ENCODE measurements at places on chromosomes 4 and X.

DNA sequence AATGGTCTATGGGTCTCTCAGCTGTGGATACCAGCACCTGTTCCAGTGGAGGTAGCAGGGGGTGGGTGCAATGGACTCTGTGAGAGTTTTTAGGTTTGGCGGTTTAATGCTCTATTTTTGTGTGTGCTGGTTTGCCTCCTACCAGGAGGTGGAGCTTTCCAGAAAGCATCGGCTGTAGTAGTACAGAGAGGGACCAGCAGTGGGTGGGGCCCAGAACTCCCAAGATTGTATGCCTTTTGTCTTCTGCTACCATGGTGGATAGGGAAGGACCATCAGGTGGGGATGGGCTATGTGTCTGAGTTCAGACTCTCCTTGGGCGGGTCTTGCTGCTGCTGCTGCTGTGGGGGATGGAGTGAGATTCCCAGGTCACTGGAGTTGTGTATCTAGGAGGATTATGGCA lies 557.2 kb upstream of the GRID2 start:
- DNase-seq, result no peak

DNA sequence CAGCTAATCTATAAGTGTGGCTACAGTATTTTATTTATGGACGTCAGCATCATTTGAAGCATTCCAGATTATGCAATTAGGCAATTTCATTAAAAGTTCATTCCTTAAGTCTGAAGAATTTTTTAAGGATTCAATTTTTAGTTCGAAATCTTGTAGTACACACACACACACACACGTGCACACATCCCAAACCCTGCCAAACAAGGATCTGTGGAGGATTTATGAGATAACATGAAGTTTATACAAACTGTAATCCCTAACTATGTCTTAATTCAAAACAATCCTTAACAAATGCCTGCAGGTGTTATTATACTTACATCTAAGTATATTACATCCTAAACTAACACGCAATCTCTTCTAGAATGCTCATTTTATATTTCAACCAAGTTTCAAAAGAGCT lies 105.8 kb downstream of the ELOVL6 start:
- DNase-seq, result no peak

DNA sequence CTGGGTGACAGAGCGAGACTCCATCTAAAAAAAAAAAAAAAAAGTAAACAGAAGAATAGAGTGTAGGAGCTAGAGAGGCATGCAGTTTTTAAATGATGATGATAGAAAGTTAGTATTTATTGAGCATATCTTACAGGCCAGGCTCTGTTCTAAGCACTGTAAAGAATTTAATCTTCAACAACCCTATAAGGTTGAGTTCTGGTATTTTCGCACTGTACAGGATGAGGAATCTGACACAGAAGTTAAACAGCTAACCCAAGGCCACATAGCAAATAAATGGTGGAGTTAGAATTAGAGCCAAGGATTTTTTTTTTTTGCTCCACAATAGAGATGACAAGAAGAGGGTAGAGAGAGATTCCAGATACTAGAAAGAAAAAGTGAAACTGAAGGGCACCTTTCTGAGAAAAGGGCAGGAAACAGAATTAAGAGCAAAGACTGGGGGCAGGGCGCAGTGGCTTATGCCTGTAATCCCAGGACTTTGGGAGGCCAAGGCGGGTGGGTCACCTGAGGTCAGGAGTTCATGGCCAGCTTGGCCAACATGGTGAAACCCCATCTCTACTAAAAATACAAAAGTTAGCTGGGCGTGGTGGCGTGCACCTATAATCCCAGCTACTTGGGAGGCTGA lies 56.1 kb downstream of the KLHL5 start:
- DNase-seq, result no peak

DNA sequence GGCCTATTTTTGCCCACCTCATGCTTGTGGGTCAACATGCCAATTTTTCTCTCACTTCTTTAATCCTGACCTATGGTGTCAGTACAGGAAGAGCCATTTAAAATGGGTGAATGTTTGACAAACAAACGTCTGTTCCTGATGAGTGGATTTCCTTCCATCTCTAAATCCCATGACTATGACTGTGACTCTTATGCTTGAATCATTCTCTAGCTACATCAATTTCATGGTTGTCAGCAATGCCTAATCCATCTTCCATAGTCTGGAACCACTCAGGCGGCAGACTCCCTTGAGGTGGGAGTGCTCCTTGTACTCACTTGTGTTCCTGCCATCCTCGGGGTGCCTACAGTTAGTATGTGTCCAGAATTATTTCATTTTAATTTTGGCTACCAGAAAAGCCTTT lies 194.9 kb upstream of the RPS6KA3 start:
- peak; percentile 56 for DNase-seq

DNA sequence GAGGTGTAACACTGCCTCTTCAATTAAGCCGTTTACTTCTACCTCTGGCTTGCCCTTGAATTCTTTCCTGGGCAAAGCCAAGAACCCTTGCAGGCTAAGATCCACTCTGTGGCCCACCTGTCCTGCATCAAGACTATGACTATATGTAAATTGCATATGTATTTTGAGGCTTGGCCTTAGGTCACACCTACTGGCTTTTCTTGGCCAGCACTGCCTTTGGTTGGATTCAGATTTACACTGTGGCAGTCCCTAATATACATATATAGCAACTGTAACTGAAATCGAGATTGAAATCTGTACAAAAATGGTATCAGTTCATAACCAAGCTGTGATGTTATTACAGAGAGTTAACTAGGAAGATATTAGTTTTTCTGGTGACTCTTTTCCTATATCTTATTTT lies 151.5 kb downstream of the CFAP47 start:
- no peak for DNase-seq

DNA sequence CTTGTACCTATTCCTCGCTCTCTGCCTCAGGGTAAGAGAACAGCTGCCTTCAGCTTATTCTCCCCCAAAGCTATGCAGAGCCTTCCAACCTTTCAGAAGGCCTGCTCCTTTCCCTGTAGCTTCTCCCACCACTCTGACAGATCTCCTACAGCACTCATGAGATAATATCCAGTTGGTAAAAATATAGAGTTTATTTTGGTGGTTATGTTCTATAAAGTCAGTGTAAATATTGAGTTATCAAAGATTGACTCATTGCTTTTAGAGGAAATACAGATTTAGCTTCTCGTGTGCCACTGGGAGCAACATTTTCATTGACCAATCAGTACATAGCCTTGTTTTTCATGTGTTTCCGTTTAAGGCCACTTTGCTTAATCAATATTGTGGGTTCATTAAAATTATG lies 216.2 kb upstream of the TECRL start:
- no peak for DNase-seq

GRCh38 chr4:71495454-71495853 lies 156.6 kb downstream of the SLC4A4 start:
- no peak for DNase-seq

- peak; percentile 45 for DNase-seq
Measured at GRCh38 chr4:156892805-156893204, 78.8 kb downstream of the PDGFC start.

GRCh38 chr4:109125084-109125483 lies 177.4 kb downstream of the COL25A1 start:
- no peak for DNase-seq

- peak; percentile 85 for DNase-seq
Measured at GRCh38 chrX:23784470-23785331, 1.7 kb downstream of the SAT1 start.

DNA sequence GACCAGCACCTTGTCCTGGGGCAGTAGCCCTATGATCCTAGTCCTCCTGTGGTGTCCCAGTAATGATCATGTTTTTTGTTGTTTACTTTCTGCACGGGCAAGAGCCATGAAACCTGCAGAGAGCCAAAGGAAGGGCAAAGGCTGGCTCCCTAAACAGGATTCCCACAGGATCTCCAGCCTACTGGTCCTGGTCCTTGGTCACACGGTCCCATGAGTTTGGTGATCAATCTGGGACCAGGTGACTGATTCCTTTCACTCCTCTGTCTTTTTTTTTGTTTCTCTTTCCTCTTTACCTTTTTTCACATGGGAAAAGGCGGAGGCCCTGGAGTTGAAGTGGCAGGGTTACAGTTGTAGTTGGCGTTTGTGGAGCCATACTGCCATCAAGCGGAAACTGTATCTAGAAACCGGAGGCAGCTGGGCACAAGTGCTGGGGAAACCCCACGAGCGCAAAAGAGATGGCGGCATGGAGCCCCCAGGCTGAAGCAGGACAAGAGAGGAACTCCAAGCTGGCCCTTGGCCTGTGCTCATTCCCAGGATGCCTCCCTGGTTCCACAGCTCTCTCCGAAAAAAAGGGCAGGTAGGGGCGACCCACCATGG lies 34.6 kb downstream of the NBDY start:
- no peak for DNase-seq

GRCh38 chrX:13721819-13722519 lies 12.5 kb downstream of the TRAPPC2 start:
- DNase-seq, result peak; percentile 23

- DNase-seq, result peak; percentile 81
Measured at GRCh38 chrX:71622576-71623450, 4.5 kb upstream of the CXCR3 start.

- DNase-seq, result no peak
Measured at GRCh38 chrX:154008521-154008920, 11.2 kb downstream of the IRAK1 start.

All from AG10803 (cell line).